ENCODE measurements at places on chromosomes 12 and 14.

DNA sequence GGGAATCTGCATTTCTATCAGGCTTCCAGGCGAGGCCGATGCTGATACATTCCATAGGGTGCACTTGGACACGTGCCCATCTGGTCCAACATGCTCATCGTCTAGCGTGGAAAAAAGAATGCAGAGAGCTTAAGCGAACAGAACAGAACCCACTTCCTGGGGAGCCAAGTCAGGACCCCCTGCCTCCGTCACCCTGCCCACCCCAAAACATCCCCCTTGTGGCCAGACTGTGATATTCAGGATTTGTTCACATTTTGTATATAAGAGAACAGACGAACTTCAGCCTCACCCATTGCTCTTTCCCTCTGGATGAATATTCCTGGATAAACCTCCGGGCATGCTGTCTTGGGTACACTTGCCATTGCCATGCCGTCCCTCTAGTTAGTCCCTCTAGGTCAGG is 4.3 kb upstream of the PIWIL1 start:
- DNase-seq: no peak

DNA sequence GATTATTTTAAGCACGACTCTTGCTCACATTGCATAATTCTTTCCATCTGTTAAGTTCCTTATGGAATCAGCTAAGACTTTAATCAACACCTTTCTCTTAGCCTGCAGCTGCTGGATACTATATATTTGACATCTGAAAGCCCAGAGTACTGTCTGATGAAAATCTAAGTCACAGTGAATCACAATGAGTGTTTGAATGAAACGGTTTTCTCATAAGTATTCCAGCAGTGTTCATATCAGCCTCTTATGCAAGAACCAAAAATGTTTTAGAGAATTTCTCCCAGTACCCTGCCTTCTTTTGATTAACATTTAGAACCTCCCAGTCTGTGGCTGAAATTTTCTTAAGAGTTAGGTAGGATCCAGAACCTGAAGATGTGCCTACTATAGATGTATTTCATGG is 55.6 kb downstream of the FRMD6 start:
- DNase-seq: no peak

DNA sequence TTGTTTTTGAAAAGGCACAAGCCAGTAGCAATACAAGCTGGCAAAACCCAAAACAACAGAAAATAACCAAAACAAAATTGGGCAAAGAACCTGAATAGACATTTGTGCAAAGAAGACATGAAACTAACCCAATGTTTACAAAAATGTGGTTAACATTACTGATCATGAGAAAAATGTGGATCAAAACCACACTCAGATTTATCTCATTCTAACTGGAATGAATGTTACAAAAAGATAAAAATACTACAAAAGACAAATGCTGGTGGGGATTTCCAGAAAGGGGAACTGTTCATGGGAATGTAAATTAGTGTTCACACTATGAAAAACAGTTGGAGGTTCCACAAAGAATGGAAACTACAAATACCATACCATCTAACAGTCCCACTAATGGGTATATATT is 26.6 kb downstream of the ASCL4 start:
- no peak for DNase-seq

GRCh38 chr12:4584281-4584680 is 22.3 kb downstream of the DYRK4 start:
- no peak for DNase-seq

DNA sequence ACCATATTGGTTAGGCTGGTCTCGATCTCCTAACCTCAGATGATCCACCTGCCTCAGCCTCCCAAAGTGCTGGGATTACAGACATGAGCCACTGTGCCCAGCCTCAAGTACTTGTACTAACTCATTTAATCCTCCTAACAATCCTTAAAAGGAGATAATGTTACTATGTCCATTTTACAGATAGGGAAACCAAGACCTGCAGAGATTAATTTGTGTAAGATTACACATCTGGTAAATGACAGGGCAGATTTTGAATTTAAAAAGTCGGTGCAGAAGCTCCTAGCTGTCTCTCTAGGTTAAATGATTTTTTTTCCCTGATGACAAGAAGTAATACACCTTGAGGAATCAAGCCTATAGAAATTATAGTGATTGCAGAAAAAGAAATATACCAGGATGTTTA is 13.7 kb upstream of the HECTD1 start:
- DNase-seq: no peak

DNA sequence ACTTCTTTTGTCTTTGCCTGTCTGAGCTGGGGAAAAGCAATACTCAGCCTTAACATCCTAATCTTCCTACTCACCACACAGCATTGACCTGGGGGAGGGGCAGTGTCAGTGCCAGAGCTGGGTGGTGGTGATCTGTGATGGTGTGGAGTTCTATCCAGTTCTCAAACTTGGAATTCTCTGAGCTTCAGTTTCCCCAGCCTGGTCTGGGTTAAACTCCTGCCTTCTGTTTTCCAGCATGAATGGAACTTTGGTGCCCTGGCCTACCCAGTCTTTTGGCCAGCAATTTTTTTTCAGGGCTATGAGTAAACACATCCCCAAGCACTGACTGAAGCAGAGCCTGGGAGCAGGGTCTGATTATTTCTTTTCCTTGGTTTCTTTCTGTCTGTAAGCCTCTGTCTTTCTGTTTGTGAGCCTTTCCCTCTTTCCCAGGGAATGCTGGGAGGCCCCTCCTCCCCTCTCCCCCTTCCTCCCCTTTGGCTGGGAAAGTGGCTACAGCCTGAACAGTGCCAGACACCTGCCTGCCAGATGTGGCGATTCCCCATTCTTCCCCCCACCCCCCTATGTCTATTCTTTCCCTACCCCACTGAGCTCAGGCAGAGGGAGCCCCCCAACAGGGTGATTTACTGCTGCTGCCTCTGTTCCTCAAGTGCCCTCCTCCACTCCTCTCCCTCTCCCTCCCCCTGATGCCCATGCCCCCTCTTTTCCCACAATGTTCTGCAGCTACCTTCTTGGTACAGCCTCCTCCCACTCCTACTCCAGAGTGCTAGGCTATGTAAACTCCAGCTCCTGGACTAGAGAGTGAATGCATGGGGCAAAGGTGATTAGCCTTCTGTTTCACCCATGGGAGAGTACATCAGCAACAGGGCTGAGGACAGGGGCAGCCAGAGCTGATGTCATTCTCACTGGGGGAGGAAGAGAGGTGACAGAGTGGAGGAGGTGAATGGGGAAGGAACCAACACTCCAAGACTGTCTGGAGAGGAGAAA is 11.1 kb downstream of the GPR84 start:
- peak; percentile 76 for DNase-seq

DNA sequence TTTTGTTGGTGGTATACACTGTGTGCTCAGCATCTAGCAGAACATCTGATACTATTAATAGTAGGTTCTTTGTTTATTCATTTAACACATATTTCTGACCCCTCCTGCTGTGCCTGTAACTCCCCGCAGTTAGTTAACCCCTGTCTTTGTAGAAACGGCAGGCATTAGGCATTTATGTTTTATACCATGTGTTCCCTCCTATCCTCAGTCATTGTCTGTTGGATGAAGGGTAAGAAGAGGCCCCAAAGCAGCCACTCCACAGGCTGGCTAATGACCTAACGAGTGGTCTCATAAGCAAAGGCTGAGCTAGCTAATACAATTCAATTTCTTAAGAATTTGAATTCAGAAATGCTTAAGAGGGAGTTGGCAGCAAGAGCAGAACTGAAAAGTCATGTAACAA is 170.8 kb downstream of the TMX1 start:
- DNase-seq: no peak

- DNase-seq: no peak
These were observed 842.1 kb downstream of the AACS start for GRCh38 chr12:125907351-125907750.

DNA sequence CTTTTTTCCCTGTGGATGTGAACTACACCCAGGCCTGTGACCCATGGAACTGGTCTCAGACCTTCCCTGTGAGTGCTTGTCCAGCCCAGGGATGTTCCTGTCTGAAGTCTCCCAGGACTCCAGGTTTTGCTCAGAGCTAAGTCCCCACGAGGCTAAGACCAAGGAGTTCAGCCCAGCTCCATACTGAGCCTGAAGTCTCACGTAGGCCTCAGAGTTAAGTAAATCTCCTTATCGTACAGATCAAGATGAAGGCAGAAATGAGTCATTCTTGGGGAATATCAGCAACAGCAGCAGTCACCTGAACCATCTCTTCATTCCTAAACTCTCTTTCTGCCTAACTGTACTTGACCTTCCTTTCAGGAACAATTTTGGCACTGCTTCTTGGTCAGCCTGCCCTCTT is 139.8 kb downstream of the ANO6 start:
- no peak for DNase-seq

GRCh38 chr14:99728231-99728920 is 44.3 kb downstream of the CYP46A1 start:
- DNase-seq: no peak

DNA sequence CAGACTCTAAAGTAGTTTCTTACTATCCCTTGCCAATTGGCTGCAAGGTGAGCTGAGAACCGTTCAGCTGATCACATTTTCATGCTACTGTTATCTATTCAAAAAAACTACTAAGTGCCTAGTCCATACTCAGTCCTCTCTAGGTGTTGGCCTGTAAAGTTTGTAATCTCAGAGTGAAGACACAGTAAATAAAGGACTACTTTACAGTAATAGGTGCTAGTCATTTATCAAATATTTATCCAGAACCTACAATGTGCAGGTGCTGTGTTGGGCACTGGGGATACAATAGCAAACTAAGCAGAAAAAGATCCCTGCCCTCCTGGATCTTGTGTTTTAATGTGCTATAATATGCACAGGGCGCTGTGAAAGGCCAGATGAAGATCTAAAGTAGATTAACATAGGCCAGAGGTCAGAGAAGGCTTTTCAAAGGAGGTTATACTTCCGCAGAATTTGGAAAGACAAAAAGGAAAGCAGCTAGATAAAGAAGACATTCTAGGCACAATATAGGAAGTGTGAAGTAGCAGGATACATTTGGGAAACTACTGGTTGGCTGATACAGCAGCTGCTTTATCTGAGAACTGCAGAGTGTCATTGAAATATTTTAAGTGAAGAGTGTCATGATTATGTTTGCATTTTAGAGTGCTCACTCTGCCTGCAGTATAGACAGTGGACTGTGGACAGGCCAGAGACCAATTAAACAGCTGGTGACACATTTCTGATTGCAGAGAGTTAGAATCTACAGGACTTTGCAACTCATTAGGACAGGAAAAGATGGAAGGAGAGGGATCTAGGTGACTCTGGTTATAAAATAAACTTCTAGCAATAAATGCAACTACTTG is 8.0 kb upstream of the ACTR10 start:
- DNase-seq: no peak

GRCh38 chr12:96457191-96457930 is 32.0 kb upstream of the CFAP54 start:
- DNase-seq: no peak

DNA sequence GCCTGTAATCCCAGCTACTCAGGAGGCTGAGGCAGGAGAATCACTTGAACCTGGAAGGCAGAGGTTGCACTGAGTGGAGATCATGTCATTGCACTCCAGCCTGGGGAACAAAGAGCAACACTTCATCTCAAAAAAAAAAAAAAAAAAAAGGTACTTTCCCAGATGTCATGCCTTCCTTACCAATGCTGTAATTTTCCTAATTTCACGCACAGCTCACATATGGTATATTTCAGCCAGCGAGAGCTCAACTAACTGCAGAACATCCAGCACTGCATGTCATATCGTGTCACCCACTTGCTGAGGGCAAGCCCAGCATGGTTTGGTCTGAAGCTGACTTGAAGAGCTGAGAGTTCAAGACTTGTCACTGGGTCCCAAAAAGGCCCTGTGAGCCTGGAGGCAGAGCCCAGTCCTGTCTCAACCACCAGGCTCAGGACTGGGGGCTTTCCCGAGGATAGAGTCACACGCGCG is 29.0 kb downstream of the NFKBIA start:
- peak; percentile 82 for DNase-seq

DNA sequence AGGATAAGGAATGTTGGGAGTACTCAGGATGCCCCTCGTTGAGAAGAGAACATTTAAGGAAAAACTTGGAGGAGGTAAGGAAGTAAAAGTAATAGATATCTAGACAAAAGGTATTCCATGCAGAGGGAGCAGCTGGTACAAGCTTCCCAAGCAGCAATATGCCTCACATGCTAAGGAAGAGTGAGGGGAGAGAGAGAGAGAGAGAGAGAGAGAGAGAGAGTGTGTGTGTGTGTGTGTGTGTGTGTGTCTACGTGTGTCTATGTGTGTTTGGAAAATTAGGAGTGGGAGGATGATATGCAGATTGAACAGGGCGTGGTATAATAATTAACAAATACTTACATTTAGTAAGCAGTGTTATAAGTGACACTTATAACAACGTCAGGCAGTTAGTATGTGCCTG is 9.2 kb upstream of the PARP11 start:
- DNase-seq: no peak

GRCh38 chr14:38004610-38004879 is 203.2 kb upstream of the SSTR1 start:
- DNase-seq: no peak

DNA sequence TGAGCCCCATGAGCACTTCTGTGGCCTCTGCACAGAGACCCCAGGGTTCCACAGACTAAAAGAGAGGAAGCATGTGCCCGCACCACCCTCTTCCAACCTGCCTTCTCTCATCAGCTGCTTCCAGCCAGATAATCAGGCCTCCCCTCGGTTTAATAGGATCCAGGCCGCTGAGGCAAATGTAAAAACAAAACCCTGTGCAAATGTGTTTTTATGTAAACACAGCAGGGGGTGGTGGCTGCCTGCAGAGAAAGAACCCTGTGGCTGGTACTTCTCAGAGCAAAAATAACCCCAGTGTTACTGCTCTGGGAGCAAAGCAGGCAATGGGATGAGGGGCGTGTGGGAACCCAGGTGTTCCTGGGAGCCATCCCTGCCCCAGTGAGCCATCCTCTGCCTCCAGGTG is 46.2 kb downstream of the WSCD2 start:
- peak; percentile 61 for DNase-seq

GRCh38 chr12:11706509-11707379 is 57.3 kb downstream of the ETV6 start:
- no peak for DNase-seq

DNA sequence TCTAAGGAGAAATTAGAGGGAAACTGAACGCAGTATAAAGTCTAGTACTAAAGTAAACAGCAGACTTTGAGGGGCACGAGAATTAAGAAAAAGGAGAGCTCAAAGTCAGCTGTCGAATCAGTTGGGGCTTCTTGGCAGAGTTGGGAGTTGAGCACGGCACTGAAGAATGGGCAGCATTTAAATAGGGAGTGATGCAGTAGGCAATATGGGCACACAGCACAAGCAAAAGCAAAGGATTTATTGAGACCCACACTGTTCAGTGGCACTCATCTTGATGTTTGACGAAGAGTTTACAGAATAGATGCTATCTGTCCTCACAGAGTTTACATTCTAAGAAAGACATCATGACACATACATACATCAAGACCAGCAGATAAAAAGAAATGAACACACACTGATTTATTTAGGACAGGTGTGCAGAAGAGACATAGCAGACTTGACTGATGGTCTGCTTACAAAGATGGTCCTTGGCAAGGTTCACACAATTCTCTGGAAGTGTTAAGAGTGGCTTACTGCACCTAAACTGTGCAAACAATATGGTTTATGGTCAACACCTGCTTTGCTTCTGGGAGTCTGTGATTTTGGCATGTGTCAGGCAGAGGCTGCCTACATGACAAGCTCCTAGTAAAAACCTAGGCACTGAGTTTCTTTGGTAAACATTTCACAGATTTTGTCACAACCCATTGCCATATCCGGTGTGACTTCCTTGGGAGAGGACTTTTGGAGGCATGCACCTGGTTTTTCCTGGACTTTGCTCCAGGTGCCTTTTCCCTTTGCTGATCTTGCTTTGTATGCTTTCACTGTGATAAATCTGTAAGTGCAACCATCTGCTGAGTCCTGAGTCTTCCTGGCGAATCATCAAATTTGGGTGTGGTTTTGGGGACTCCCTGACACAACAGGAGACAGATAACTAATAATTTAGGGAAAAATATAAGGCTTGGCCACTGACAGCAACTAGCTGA is 26.3 kb downstream of the ALKBH1 start:
- DNase-seq: peak; percentile 77
